ENCODE measurements at places on chromosomes 3 and 15.

DNA sequence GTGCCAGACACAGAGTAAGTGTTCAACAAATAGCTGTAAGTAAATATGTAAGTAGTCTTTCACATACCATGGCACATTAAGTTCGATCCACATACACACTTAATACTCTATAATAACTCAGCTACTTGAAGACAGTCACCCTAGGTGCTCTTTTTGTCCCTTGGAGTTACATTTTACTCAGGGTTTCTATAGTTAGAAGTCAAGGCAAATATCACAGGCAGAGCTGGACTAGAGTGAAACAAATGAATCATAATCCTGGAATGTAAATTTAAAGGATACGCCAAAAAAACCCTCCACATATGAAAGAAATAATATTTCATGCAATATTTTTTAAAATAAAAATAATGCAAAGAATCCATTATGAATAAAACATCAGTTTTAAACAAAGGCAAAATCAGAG lies 461.8 kb downstream of the MAGI1 start:
- DNase-seq = no peak

DNA sequence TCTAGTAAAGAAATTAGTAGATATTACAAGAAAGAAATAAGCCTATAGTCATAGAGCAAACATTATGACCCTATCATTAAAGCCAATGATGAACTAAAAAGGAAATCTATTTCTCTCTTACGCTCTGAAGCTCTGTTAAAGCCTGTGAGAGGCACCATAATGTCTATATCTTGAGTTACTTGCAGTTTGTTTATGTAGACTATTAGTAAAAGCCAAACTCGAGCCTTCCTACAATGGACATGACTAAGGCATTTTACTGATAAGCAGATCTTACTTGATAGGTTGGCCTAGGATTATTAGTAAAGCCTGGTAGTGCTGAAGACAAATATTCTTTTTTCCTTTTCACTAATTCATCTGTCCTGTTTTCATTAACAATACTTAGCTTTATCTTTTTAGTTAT lies 32.7 kb downstream of the LRRC3B start:
- no peak for DNase-seq

DNA sequence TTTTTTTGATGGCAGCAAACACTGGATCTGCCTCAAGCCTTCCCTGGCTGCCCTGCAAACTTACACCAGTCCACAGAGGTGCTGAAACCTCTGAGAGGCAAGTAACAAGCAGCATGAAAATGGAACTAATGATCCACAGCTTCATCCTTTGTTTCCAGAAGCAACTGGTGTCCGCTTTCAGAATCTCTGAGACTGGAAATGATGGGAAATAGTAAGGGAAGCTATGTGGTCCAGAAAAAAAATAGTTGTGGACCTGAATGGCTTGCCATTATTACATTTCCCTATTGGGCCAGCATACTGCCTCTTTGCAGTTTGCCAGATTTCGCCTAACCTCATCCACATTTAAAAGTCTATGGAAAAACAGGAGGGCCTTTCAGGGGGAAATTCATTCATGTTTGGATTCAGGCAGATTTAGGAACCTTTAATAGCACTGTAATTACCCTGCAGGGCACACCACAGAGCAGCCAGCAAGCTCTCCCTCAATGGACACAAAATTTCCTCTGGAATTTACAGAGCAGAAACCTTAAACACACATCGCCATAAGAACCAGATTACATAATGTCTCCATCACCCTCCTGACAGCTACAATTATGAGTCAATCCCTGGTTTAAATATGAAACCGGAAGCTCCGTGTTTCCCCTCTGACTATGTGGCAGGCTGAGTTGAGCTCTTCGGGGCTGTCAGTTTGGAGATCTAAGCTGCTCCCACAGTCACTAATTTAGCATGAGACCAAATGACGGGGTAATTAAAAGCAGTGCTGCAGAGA lies 134.4 kb downstream of the TMCO5A start:
- no peak for DNase-seq

- no peak for DNase-seq
Observed at GRCh38 chr15:67043939-67044771, 21.2 kb upstream of the SMAD3 start.

GRCh38 chr3:139715743-139716360 lies 38.1 kb upstream of the NMNAT3 start:
- DNase-seq = no peak

GRCh38 chr3:197339841-197340520 lies 41.6 kb upstream of the DLG1 start:
- DNase-seq = peak; percentile 51

DNA sequence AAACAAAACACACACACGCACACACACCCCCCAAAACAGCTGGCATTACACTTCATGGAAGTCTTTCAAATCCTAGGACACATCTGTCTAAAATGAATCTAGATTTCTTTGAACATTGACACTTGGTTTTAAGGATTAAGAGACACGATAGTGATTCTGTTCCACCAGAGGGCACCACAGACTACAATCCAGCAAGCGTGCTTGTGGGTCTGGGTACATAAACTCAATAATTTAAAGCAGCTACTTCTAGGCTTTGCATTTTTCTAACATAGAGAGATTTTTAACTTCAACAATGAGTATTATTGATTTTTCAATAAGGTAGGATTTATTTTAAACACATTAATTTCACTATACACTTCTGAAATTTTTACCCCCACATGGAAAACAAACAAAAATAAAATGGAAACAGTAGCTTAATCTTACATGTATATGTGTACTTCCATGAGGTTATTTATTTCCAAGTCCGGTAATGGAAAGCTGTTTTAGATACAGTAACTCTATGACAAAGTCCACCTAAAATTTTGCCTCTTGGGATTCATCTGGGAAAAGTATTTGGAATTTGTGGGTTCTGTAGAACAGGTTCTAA lies 564.0 kb upstream of the TGFBR2 start:
- DNase-seq = peak; percentile 82

DNA sequence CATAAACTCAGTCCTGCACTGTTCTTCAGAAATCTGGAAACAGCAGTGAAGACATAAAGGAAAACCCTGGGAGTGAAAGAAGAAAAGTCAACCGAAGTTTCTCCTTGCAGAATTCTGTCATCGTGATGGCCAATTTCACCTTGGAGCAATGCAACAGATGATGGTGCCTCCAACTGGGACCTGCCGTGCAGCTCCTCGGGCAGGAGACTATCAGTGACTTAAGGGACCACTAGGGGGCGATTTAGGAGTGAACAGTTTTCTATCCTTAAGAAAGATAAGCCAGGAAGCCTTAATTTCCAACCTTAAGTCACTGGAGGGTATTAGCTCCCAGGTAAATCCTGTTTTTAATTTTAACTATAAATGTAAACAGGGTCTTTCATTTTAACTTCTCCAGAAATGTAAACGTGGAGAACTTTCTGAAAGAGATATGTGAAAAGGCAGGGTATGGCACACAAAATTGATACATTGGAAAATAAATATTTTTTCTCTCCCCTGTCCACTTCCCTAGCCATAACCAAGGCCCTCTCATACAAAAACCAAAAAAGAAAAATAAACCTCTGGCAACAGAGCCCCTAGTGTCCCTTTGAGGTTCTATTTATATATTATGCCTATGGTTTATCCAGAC lies 116.3 kb downstream of the PDZRN3 start:
- DNase-seq = peak; percentile 87

DNA sequence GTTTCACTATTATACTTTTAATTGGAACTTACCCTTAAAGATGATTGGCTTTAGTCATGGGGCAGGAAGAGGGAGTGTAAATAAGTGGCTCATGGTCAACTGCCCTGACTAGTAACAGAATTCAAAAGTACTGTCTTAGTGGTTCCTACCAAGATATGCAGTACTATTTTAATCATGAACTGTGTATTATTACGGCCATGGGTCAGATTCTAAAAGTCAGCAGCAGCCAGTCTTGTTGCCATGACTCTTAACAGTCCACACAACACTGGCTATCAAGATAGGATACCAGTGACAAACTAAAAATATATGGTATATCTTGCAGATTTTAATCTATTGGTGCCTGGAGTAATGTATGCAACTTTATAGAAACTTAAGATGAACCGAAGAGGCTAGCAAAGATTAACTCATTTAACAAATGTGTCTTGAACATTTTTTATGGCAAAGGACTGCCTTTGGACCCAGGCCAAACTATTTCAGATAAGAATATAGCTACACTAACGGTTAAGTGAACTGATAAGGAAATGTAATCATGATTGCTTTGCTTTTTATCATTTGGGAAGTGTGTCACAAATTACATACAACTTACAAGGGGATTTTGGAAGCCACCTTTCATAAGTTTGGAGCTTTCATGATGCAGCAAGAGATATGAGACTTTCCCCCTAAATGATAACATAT lies 163.7 kb downstream of the TCF12 start:
- no peak for DNase-seq

- DNase-seq = no peak
Observed at GRCh38 chr15:60350108-60350507, 47.7 kb downstream of the ANXA2 start.

- no peak for DNase-seq
Observed at GRCh38 chr3:195921334-195921791, 13.0 kb upstream of the TNK2 start.

DNA sequence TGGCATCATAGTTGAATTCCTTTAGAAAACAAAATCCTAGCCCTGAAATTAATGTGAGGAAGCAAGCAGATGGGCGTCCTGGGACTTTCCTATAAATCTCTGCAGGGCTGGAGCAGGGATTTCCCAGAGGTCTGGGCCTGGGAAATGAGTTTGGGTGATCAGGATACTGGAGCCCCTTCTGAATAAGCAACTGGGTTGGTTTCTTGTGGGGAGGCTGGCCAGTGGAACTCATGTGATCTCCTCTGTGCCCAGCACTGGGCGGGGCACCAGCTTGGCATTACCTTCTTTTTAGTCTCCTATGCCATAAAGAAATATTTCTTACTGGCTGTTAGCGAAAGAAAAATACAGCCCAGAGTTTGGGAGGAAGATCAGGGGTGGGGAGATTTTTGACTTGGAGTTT lies 1.7 kb downstream of the THSD4 start:
- no peak for DNase-seq

DNA sequence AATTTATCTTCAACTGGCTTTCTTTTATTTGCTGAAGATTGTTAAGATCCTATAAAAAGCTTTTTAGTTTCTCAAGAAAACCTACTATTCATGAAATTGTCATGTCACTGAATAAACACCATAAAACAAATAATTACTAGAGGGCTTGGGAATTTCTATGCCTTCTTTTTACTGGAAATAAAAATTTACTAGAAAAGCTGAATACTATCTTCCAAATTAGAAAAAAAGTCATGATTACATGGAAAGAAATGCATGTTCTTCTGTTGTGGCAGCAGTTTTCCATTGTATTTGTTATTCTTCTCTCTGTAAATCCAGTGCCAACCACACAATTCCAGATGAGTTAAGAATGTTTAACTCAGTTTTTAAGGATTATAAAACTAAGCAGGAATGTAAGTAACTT lies 153.8 kb downstream of the RAP2B start:
- DNase-seq = no peak

DNA sequence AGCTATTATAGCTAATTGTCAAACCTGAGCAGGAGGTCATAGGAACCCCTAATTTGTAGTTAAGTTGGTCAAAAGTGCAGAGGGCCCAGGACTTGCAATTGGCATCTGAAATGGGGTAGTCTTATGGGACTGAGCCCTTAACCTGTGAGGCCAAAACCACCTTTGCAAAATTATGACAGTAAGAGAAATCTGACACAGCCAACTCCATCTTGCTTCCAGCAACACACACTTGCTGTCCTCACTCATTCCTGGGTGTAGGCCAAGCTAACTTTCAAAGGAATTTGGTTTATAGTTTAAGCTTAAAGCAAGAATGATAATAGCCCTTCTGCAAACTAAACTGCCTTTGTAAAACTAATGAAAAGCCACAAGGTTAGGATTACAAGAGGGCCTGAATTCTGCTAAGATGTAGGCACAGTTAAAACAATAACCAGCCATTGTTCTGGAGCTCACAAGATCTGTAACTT lies 57.6 kb upstream of the FRMD4B start:
- no peak for DNase-seq

DNA sequence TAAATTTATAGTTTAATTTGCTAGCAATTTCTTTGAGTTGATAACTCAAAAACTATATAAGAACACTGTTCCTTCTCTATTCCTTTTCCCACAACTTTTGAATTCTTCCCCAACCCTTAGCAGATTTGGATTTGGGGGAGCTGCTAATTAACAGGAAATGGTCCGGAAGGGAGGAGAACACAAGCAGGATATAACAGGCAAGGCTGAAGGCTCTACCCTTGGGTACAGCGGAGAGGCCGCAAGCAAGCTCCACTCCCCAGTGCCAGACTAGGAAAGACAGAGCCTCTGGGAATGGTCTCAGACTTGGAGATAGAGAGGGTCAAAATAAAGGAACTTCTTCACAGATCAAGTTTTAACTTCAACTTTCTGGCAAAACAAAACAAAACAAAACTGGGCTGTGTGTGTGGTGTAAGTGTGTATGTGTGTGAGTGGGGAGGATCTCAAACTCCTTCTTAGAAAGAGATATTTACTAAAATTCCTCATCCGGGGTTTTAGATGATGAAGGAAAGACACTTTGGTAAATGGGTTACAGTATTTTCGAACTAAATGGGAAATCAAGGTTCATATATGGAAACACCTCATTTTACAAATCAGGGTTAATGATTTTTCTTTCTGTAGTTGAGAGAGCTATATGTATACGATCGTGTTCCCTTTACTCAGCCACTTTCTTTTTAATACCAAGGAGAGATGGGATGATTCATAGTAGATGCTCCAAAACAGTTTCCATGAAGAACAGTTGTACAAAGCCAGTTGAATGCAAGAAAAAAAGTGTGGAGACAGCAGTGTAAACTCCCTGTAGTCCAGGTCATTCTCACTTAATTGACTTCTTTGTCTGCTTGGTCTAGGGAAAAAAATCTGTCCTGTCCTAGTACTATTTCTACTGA lies 161.1 kb downstream of the TP63 start:
- no peak for DNase-seq

- no peak for DNase-seq
Observed at GRCh38 chr3:185330238-185330637, 32.7 kb upstream of the MAP3K13 start.

GRCh38 chr3:156725682-156726081 lies 51.3 kb downstream of the TIPARP start:
- no peak for DNase-seq

DNA sequence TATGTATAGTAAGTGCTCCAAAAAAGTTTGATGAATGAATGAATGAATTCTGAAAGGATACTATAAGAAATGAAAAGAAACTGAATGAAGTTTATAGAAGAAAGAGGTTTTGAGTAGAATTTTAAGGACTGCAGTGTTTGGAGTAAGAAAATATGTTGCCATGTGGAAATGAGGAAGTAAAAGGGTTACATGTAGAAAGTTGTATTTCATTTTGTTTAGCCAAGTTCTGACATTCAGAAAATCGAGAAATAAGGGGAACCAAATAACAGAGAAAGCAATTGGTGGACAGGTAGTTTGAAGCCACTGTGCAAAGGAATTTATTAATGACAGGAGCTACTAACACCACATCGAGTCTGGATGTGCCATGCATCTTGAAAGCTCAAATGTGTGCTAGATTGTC lies 200.7 kb downstream of the SATB1 start:
- no peak for DNase-seq

GRCh38 chr15:101242999-101243336 lies 8.9 kb downstream of the CHSY1 start:
- DNase-seq = no peak
